ENCODE measurements at places on chromosomes 7 and 10. TPM values are rescaled to one million over a fixed set of nuclear protein-coding genes. Genes with fewer than 3 reads are reported as not detected.
A peak's percentile ranks its signal among the peaks of the same experiment; 100 is the strongest.

Gene C10orf105
- 0.16 TPM for total RNA-seq

Gene NKX2-3
- total RNA-seq = 9.3 TPM

Gene RPEL1
- not detected for total RNA-seq

Gene CDHR3
- total RNA-seq = 34.4 TPM

Gene ZCWPW1
- 0.68 TPM for total RNA-seq

Gene AKR1C2
- 53.5 TPM for total RNA-seq

Gene TRIM50
- total RNA-seq = not detected

Gene KCP
- total RNA-seq = not detected

Gene YAE1
- total RNA-seq = 11.2 TPM

Gene SRRM3
- 0.82 TPM for total RNA-seq

Gene CYP3A7
- total RNA-seq = not detected

Gene NKX1-2
- not detected for total RNA-seq

Gene WNT8B
- total RNA-seq = not detected

- DNase-seq = no peak
Measured at GRCh38 chr7:143252006-143252405, 11.2 kb upstream of the GSTK1 start.

- DNase-seq = no peak
Measured at GRCh38 chr7:19403691-19404090, 258.5 kb upstream of the FERD3L start.

DNA sequence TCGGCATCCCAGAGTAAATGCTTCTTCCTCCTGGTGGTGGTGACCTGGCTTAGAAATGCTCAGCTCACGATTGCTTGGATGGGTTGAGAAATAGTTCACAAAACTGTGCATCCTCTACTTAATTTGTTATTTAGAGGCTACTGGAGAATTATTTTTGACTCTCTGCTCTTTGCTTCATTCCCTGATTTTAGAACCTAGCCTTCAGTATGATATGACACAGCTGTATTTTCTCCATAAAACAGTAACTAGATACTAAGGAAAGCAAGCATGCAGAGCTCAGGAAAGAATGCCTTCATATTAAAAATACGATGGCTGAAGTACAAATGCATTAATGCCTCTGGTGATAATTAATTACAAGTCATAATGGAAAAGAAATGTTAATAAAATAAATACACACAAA is 602.0 kb upstream of the COBL start:
- no peak for DNase-seq

GRCh38 chr7:82631998-82632397 is 188.4 kb upstream of the CACNA2D1 start:
- no peak for DNase-seq

GRCh38 chr10:2280713-2281300 is 543.5 kb upstream of the ADARB2 start:
- DNase-seq = no peak

GRCh38 chr10:94213001-94213530 is 149.7 kb downstream of the NOC3L start:
- DNase-seq = peak; percentile 14

GRCh38 chr10:60031664-60032063 is 125.3 kb upstream of the CCDC6 start:
- DNase-seq = no peak

DNA sequence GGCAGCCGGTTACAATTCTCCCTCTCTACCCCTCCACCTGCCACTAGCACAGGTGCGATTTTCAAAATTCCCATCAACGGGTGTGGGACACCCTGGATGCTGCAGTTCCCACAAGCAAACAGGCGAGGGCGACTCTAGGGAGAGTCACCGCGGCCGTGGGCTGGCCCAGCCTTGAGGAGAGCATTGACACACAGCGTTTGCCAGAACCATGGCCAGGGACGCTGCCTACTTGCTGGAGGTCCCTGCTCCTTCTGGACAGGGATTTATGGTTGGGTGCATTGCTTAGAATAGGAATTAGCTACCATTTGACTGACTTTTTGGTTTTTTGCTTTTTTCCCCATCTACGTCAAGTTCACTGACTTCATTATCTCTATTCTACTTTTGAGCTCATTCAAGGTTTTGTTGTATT is 19.0 kb upstream of the CLDN4 start:
- peak; percentile 88 for DNase-seq

DNA sequence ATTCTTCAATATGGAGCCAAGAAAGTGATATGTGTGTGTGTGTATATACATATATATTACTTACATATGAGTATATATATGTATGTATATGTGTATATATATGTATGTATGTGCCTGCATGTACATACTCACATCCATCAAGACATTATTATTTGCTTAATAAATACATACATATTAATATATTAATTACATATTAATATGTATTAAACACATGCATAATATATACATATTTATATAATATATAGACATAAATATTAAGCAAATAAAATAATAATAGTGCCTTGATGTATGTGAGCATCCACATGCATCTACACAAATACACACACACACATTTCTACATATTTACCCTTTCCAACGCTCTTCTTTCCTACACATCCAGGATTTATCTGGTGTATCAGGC is 88.7 kb upstream of the KCNMA1 start:
- DNase-seq = no peak

DNA sequence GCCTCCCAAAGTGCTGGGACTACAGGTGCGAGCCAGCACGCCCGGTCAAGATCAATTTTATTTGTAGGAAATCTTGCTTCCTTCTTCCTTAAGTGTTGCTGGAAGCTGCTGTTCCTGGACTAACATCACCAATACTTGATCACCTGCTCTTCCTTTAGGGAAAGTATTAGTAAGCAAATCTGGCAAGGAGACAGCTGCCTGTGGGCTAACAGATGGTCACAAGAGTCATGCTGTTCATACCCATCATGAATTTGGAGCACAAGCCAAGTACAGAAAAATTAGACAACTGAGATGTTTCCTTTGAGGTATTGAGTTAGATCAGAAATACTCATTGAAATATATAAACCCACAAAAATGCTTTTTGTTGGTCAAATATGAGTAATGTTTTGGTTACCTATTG is 27.9 kb downstream of the BAIAP2L1 start:
- no peak for DNase-seq

- DNase-seq = no peak
Measured at GRCh38 chr7:33278095-33278494, 148.7 kb downstream of the BBS9 start.

DNA sequence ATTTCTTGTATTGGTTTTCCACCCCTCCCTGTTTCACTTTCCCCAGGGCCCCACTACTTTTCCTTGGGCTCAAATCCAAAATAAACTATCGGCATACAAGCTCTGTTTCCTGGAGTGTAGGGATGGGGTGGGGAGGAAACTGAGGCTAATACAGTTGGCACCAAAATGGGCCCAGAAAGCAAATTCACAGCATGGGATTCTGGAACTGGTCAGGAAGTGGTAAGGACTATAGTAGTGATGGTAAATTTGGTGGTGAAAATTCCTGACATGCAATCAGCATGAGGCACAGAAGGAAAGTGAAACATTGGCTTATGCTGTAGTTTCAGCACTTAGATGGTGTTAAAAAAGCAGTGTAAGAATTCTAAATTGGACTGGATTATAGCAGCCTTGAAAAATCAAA is 8.7 kb upstream of the SAMD9L start:
- no peak for DNase-seq

GRCh38 chr10:14748441-14748840 is 26.3 kb downstream of the FAM107B start:
- no peak for DNase-seq

DNA sequence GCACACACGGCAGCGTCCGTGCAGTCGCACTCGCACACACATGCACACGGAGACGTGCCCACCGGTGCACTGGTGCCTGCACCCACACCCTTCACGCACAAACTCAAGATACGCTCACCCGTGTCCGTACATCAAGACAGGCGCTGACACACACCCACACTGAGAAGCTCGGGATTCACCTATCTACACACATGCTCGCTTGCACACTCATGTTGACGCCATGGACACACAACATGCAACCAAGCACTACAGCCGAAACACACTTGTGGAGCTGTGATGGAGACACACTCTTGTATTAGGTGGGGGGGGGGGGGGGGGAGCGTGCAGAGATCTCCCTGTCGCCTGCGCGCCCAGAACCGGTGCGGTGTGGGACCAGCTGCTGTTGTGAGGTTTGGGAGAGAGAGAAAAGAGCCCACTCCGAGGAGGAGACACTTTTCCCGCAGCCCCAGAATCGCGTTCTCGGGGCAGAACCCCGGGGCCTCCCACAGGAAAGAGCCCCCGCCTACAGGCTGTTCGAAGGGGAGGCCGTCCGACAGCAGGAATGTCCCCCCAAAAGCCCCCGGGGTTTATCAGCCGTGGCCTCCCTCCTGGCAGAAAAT is 605 bp upstream of the NFKB2 start:
- no peak for DNase-seq

- no peak for DNase-seq
Measured at GRCh38 chr10:99233689-99234037, 2.0 kb downstream of the HPSE2 start.

DNA sequence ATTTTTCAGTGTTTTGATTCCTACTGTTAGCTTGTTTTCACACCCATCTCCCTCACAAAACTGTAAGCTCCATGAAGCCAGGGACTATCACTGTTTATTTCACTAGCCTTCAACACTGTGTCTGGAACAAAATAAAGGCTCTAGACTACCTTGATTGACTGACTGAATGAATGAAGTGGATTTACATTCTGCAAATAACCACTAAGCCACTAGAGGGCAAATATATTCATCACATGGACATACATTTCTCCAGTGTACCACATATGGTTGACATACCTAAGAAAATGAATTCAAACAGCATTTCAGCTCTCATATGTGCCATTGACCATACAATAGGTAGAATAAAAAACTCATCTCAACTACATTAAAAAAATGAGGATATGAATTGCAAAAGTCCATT is 185.9 kb downstream of the RAB11FIP2 start:
- DNase-seq = no peak

DNA sequence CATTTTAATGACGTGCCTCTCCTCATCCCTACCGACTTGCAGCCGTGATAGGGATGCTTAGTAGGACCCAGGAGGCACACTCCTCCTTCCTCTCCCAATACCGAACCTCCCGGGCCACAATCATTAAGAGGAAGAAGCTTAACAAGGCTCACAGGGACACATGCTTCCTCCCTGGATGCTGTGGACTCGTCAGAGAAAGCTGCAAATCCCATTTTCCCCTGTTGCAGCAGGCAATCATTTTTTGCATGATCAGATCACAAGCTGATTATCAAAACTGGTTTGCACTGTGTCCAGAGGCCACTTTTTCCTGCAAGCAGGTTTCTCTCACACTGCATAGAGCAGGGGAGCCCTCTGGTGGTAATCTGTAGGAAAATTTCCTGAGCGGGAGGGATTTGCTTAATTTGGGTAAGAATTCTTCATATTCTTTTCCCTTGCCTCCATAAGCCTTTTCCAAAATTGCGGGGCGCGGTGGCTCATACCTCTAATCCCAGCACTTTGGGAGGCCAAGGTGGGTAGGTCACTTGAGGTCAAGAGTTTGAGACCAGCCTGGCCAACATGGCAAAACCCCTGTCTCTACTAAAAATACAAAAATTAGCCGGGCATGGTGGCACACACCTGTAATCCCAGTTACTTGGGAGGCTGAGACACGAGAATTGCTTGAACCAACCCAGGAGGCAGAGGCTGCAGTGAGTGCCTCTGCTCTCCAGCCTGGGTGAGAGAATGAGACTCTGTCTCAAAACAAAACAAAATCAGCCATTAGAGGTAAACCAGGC is 16.1 kb upstream of the LAMB4 start:
- peak; percentile 63 for DNase-seq

DNA sequence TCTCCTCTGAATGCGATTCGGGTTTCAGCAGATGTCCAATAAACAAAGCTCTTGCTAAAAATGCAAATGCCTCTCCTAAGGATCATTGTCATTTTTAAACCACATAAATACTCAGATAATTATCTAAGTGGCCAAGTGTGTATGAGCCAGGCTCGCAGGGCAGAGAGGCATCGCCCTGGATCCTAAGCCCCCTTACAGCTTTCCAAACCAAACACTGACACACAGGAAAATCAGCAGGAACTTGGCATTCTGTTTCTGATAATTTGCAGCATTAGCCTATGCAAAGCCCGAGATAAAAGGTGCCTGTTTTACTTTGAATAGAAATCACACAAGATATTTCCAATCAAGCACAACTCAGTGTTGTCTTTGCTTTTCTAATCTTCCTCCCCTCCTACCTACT is 134.4 kb downstream of the ABCA13 start:
- DNase-seq = no peak

DNA sequence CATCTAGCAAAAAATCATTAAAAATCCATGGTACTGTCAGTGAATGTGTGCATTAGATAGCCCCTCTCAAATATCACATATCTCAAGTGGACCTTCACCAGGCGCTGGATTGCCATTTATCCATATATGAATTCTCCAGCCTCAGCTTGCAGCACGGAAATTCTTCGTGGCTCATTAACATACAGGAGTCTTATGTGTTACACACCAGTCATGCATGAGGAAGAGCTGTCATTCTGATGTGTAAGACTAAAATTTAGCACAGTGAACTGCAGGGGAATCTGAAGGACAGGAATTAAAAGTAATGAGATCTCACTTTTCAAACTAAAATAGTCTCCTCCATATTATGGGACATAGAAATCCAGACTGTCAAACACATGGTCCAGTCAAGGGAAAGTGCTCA is 542.4 kb upstream of the DPP6 start:
- DNase-seq = no peak

GRCh38 chr10:121796342-121796741 is 131.5 kb downstream of the ATE1 start:
- no peak for DNase-seq

DNA sequence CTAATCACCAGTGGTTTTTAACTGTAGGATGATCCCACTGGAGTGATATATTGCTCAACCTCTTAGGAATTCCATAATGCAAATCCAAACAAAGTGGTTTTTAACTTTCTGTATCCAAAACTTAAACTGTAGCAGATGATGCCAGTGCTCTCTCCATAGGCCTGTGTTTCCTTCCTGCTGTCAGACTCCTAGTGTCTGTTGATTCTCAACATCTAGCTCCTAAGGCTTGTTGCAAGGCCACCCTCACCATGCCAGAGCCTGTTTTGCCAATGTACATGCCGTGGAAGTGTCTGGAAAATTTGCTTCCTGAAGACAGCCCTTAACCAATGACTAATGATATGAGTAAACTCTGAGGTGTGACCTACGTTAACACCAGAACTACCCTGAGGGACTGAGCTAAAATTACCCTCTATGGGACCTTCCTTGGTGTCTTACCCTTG is 39.3 kb downstream of the C1GALT1 start:
- no peak for DNase-seq

- no peak for DNase-seq
Measured at GRCh38 chr7:101832205-101832631, 14.8 kb downstream of the CUX1 start.

- no peak for DNase-seq
Measured at GRCh38 chr10:113709221-113709838, 29.6 kb downstream of the CASP7 start.

GRCh38 chr7:156475179-156475578 is 165.4 kb upstream of the RNF32 start:
- no peak for DNase-seq

GRCh38 chr10:88437411-88437810 is 145.7 kb downstream of the RNLS start:
- no peak for DNase-seq
